ENCODE measurements at places on chromosomes 16 and 17.
A peak's percentile ranks its signal among the peaks of the same experiment; 100 is the strongest.

- no peak for DNase-seq
Observed at GRCh38 chr16:47970291-47970931, 185.4 kb downstream of the ABCC12 start.

DNA sequence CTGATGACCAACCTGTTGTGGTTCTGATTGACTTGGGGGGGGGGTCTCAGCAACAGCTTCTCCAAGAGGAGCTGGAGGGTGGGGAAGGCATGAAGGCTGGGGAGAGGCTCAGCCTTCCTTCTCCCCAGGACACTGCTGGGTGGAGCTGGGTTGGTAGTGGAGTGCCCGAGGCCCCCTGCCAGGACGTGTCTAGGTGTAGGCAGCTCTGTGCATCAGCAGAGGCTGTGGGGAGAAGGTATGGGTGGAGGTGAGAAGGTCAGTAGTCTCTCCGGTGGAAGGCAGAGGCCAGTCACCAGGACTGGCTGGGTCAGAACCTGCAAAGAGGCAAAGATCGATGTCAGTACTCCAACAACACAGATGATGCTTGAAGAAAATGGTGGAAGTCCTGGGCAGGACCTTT is 3.9 kb downstream of the CHAD start:
- no peak for DNase-seq

GRCh38 chr17:77746896-77747554 is 211.5 kb upstream of the TNRC6C start:
- DNase-seq, result no peak

GRCh38 chr17:36940313-36941264 is 3.3 kb downstream of the LHX1 start:
- no peak for DNase-seq

DNA sequence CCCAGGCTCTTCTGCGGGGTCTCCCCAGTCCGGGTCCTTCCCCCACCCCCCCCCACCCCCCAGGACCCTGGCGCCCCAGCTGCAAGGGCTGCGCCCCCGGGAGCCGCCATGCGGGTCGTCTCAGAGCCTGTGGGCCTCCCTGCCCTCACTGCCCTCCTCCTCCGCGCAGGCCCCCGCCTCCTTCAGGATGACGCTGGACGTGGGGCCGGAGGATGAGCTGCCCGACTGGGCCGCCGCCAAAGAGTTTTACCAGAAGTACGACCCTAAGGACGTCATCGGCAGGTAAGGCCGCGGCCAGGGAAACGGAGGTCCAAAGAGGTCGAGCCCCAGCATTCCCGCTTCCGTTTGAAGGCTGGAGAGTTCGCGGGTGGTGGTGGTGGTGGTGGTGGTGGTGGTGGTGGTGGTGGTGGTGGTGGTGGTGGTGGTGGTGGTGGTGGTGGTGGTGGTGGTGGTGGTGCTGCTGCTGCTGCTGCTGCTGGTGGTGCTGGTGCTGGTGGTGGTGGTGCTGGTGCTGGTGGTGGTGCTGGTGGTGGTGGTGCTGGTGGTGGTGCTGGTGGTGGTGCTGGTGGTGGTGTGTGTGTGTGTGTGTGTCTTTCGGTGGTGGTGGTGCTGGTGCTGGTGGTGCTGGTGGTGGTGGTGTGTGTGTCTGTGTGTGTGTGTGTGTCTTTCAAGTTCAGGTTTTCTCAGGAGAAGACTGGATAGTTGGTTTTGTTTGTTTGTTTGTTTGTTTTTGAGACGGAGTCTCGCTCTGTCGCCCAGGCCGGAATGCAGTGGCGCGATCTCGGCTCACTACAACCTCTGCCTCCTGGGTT is 615 bp downstream of the PHKG2 start:
- peak; percentile 20 for DNase-seq

DNA sequence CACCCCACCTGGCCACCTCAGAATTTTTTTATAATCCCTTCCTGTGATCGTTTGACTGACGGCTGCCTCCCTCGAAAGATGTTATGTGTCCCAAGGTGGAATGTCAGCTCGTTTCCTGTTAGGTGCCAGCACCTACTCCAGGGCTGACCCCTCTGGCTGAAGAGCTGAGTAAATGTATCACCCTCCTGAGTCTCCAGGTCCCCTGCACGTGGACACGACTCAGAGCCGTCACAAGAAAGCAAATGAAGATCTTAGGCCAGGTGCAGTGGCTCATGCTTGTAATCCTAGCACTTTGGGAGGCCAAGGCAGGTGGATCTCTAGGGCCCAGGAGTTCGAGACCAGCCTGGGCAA is 273.2 kb downstream of the C16orf95 start:
- DNase-seq, result no peak

DNA sequence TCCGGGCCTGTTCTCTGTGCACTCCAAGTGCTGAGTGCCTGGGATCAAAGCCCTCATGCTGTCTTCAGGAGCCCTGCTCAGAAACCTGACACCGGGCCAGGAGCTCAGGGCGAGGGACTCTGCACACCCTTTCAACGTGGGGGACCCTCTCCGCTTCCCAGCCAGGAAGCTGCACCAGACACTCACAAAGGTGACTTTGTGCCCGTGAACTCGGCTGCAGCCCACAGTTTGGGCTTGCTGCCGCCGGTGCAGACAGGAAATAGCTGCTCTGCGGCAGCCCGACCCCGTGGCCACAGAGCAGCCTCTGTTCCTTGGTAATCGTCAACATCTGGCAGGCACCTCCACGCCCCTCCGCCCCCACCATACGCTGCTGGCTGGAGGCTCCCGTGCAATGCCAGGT is 93.4 kb upstream of the METRNL start:
- peak; percentile 64 for DNase-seq

GRCh38 chr17:62899361-62899760 is 66.7 kb upstream of the TANC2 start:
- peak; percentile 53 for DNase-seq

DNA sequence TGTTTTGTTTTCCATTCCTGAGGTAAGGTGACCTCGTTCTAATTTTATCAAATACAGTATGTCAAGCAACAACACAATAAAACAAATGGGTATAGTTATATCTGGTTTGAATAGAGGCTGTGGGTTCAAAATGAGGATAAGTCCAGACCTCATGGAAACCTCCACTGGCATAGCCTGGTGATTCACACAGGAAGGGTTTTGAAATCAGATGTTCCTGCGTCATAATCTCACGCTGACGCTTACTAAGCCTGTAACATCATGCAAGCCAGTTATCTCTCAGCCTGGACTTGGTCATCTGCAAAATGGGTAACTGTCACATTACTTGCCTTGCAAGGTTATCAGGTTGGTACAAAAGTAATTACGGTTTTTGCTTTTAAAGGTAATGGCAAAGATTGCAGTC is 1056.3 kb upstream of the EEF2KMT start:
- DNase-seq, result no peak

DNA sequence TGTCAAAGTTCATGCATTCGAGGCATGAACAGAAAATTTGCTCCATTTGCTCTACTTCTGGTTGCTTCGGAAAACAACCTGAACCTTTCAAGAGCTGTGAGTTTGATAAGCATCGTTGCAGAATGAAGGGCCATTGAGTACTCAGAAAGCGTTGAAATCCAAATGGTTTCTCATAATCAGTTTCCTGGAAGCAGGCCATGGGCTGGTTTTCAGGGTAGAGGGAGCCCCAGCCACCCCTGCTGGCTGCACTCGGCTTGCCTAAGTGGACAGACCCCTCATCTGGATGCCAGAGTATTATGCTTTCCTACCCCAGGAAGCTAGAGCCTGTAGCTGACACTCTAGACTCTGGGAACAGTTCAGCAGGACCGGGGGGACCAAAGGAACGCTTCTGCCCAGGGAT is 24.4 kb downstream of the SCNN1G start:
- no peak for DNase-seq

DNA sequence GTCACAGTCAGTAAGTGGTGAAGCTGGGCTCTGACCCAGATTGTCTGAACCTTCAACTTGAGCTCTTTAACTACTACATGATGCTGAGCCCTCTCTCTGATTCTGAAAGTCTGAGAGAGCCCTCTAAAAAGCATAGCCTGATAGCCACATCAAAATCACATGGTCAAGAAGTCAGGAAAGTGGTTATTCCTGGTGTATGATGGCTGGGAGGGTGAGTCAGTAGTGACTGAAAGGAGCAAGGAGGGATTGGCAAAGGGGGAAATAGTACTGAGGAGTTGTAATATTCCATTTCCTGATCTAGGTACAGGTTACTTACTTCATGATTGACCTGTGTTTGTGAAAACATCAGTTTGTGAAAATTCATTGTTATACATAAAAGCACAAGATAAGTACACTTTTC is 89.1 kb downstream of the SSH2 start:
- DNase-seq, result no peak

- DNase-seq, result no peak
Observed at GRCh38 chr17:48022901-48023300, 14.7 kb downstream of the COPZ2 start.

DNA sequence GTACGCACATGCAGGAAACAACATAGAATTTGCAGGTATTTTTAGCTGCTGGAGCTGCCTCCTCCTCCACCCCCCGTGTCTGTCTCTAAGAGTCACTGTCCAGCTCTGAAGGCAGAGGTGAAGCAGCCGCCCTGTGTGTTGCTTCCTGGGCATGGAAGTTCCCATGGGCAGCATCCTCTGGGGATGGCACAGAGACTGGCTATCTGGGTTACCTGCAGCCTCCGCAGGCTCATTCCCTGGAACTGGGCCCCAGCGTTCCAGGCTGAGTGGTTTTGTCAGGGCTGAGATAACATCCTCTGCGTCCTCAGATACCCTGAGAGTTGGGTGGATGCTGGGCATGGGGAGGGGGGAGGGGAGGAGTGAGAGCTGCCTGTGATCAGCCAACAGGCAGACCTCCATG is 41.5 kb upstream of the MRTFB start:
- DNase-seq, result no peak

- peak; percentile 51 for DNase-seq
Observed at GRCh38 chr17:18258356-18259038, at the start of gene FLII. TSS of gene FLII (minus strand) at chr17:18258738. CDS start at chr17:18258690, 48 bp downstream.

GRCh38 chr17:53313746-53314145 is 509.0 kb upstream of the KIF2B start:
- DNase-seq, result no peak

DNA sequence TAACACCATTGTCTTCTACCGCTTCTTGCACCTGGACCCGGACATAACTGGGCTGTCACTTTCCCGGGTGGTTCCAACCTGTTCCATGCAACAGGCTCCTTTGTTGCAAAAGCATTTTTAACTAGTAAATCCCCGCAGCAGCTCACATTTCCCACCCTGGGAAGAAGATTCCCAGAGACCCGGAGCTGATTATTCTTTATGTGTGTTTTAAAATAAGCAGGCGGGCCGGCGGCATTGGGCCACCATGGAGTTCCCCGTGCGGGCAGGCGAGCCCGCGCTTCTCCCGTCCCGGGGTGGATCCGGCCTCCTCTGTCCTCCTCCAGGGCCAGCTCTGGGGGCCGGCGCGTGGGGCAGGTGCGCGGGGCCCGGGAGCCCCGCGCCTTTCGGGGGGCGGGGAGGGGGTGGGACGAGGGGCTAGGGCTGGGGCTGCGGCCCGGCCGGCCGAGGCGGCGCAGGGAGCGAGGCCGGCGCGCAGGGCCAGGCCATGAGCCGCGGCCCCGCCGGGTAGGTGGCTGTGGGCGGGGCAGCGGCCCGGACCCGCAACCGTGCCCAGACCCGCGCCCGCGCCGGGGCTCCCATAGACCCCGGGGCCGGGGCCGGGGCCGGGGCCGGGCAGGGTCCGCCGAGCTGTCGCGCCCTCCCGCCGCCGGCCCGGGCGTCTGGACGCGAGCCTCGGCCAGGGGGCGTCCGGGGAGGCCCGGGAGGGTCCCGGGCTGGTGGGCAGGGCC is 1.7 kb downstream of the CRAMP1 start:
- DNase-seq, result peak; percentile 23

DNA sequence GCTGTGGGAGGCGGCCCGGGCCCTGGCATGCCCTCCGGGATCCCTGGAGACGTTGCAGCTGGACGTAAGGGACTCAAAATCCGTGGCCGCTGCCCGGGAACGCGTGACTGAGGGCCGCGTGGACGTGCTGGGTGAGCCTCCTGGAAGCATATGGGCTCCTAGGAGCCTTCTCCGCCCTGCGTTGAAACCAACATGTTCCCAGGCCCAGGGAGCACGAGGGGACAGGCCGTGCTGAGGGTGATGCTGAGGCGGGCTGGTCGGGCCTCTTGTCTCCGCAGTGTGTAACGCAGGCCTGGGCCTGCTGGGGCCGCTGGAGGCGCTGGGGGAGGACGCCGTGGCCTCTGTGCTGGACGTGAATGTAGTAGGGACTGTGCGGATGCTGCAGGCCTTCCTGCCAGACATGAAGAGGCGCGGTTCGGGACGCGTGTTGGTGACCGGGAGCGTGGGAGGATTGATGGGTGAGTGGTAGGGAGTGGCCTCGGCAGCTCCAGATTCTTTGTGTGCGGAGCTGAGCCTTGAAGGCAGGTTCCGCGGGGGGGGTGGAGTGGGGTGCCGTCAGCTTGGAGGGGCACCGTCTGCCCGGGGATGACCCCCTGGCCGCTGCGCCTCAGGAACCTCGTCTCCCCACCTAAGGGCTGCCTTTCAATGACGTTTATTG is 567 bp downstream of the HSD17B1 start:
- no peak for DNase-seq

Data from CD4-positive, alpha-beta T cell treated with Interleukin-4 for 1 hour (primary cell).